ENCODE measurements at places on chromosomes 13 and 19. TPM values are rescaled to one million over a fixed set of nuclear protein-coding genes. Genes with fewer than 3 reads are reported as not detected.

GRCh38 chr19:34888091-34888490 lies 38.6 kb upstream of the ZNF30 start:
- DNase-seq, result no peak

DNA sequence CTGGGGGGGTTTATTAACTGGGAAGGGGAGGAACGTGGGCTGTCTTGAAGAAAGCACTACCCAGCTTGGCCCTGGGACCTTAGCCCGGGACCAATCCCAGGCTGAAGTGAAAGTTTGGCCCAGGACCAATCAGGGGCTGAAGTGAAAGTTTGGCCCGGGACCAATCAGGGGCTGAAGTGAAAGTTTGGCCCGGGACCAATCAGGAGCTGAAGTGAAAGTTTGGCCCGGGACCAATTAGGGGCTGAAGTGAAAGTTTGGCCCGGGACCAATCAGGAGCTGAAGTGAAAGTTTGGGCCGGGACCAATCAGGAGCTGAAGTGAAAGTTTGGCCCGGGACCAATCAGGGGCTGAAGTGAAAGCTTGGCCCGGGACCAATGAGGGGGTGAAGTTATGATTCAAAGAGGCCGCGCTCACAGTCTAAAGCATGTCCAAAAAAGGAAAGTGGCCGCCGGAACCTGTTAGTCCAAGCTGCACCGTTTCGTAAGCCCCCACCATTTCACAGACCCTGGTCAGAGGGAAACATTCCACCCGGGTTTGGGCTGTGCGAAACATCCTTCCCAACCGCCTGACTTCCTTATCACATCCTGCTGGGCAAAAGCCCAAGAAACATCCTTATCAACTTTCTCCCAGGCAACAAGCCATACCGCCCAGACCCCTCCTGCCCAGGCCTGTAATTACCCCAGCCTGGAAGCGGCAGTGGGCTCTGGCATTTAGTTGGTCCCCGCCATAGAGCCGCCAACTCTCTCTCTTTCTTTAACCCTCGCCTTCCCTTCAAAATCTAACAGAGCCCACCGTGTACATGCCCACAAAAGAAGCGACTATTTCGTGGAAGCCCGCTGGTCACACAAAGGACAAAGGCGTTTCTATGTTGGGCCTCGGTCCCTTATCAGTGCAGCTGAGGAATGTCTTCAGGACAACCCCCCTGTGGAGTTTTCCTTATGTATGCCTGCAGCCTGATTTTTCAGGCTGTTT lies 1.1 kb downstream of the ZNF850 start:
- DNase-seq, result peak; percentile 86

IRF3 gene
- 87.0 TPM for total RNA-seq

GRCh38 chr13:106987427-106987785 lies 419.5 kb upstream of the ARGLU1 start:
- DNase-seq, result no peak

- DNase-seq, result no peak
These were observed 23.6 kb downstream of the SOHLH2 start for GRCh38 chr13:36190771-36191170.

DNA sequence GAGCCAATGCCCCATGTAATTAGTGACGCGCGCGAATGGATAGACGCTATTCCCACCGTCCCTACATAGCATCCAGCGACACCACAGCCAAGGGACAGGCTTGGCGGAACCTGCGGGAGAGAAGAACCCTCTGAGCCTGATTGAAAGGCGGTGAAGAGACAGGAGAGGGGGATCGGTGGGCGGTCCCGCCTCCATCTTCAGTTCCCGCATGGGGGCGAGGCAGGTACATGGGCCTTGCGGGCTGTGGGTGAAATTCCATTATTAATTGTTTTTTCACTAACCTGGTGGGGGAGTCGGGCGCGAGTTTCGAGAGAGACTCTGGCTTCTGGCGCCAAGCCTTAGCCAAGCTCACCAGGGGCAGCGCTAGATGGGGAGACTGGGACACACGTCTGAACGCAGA lies 8.4 kb upstream of the TEX101 start:
- no peak for DNase-seq

DNA sequence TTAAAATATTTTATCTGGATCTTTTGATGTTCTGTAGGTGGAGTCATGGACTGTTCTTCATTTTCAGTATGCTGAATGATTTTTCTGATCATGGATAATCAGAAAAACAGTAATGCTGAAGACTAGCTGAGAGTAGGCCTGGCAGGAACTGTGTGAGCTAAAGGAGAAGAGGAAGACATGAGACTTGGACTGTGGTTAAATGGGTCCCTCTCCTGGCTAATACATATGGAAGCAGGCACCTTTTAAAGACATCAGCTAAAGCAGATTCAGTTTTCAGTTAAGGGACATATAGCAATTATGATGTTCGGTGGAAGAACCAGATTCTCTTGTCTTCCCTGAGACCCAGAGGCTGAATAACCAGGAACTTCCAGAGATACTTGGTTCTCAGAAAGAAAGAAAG lies 169.4 kb downstream of the OLFM4 start:
- no peak for DNase-seq

RFPL4A gene
- total RNA-seq, result not detected

GRCh38 chr13:53343361-53343744 lies 314.7 kb downstream of the OLFM4 start:
- DNase-seq, result no peak

DNA sequence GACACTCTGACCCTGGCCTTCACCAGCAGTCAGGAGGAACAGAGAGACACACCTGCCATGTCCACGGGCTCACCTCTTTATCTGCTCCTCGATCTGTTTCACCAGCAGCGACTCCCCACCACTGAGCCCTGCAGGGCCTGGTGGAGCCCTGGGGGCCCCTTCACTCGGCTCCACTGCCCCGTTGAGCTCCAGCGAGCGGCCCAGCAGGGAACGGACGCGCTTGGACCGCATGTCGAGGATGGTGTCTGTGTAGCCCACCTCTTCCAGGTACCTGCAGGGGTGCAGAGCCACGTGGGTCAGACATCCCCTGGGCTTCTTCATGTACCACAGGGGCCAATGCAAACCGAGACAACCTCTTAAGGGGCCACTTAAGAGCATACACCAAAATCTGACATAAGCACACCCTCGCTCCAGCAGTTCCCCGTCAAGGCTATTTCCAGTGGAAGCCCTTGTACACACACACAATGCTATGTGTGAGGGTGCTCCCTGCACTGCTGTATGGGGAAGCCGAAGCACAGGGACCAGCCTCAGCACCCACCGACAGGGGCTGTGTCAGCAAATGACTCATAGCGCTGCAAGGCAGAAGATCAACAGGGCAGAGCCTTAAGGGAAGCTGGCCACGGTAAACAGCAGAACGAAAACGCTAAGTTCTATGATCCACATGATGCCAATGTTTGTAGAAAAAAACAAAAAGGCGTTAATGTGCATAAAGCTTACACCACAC lies 12.7 kb upstream of the FKRP start:
- peak; percentile 45 for DNase-seq

DNA sequence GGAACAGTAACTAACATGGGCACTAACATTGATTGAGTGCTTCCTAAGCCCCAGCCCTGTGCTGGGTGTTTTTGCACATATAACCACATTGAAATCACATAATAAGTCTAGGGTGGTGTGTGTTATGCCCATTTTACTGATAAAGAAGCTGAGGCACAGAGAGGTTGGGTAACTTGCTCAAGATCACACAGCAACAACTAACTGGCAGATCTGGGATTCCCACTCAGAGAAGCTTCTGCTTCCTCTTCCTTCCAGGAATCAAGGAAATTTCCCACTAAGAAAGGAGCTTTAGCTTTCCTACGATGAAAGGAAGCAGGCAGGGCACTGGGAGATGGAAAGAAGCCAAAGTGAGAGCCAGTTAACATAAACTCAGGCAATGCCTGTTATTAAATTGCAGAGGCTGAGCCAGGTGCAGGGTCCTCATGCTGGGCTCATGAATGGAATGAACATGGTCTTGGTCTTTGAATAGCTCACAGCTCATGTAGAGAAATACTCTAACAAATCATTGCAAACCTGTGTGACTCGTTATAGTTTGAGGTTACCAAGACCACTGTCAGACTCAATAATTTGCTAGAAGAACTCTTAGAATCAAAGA lies 10.1 kb downstream of the SSC5D start:
- DNase-seq, result no peak

ZNF470 gene
- total RNA-seq, result 2.7 TPM

DNA sequence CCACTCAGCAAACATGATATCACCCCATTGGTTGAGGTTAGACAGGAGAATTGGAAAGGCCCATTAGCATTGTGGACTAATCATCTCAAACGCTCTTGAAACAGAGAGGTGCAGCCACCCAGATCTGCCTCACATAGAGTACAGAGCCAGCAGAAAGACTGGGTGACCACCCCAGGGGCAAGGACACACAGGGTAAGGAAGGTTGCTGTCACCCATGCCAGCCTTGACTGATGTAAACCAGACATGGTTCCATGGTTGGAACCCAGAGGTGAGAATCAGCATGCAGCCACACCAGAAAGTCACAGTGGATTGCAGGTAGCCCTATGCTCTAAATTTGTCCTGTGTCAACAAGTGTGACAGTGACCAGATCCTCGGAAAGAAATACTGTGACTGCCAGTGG lies 1268.8 kb downstream of the EFNB2 start:
- DNase-seq, result no peak

DNA sequence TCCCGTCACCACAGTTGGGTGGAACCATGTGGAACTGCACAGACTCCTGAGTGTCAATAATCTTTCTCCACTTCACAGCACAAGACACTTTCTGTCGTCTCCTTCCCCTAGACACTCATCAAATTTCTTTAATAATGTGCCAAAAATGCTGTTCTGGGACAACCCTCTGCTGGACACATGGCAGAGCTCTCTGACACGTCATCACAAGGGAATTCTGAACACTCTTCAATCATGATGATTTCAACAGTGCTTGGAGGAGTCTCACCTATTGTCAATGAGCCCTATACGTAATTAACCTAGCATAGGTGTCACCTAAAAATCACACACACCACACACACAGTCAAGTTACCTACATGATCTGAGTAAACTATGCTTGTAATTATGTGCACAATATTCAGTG lies 141.3 kb downstream of the STOML3 start:
- peak; percentile 2 for DNase-seq

- peak; percentile 43 for DNase-seq
These were observed 9.8 kb upstream of the ARRDC2 start for GRCh38 chr19:17997969-17998826.

DNA sequence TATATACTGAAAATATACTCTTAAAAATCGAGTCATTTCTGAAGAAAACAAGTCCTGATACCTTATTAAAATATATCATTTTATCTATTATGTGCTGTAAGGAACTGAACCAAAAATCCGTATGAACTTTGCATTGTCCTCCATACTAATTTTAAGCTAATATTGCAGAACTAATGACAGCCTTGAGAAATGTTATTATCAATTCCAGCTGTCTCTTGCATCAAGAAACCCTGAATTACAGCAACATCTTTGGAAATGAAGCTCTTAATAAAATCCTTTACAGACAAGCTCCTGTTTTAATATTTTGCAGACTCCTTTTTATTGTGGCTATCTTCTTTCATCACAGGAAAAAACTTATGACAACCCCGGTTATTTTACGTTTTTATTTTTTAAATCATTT lies 1335.3 kb downstream of the EFNB2 start:
- DNase-seq, result no peak

DNA sequence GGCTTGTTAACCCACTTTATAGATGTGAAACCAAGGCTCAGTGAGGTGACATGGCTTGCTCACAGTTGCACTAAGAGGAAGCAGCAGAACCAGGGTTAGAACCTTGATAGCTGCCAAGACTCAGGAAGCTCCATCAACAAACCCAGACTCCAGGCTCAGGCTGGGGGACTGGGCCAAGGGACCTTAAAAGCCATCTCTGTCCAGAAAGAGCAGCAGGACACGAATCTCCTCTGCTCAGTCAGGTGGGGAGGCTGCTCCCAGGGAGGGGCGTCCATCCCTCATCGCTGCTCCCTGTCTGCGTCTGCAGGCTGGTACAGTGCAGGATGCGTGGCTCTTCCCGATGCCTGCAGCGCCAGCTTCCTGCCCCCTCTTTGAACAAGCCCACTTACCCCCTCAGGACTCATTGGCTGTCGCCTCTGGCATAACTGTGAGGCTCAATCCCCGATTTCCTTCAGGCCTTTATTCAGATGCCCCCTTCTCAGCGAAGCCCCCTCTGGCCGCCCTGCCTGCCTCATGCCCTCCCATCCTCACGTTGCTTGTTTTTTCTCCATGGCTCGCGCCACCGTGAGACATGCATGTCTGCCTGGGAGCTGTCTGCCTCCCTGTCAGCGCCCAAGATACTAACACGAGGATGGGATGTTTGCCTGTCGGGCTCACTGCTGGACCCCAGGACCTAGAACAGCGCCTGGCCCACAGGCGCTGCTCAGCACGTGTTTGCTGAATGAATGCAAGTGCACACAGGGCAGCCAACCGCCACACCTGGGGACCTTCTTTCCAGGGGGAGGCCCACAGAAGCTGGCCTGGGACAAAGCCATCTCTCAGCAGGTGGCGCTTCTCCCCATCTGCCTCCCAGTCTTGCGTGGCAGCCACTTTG lies 21.5 kb downstream of the AKT2 start:
- DNase-seq, result no peak

HRC gene
- under 0.01 TPM for total RNA-seq

DNA sequence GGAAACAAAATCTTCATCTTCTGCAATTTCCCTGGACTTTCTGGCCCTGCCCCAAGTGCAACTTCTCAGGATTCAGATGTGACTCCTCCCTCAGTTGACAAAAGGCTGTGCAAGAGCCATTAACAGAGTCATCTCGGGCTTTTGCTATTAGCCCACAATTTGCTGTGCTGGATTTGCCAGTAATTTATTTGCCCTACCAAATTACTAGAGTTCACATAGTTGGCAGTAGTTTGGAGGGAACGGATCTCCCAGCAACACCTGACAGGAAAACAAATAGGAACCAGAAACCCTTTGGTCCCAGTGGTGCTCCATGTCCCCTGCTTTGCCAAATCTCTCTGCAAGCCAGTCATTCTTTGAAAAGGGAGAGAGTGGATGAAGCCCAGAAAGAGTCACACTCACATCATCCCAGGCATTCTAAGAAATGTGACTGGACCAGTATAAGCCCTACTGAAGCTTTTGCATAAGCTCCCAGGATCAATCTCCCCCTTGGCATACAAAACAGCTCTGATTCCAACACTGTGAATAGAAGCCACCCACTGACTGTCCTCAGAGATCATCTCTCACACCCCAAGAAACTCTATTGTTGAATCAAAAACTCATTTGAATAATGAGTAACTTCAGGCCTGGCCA lies 350.1 kb upstream of the NBEA start:
- DNase-seq, result no peak

C2CD4C gene
- not detected for total RNA-seq

TPGS1 gene
- 26.2 TPM for total RNA-seq

GRCh38 chr19:36527873-36528193 lies 238 bp downstream of the ZNF260 start:
- no peak for DNase-seq

GRCh38 chr13:94387047-94387446 lies 92.4 kb downstream of the DCT start:
- DNase-seq, result no peak

GRCh38 chr13:24539500-24540165 lies 27.1 kb upstream of the PARP4 start:
- DNase-seq, result no peak
